AG04450 (cell line): ENCODE measurements at places on chromosomes 12 and 14.
A peak's percentile ranks its signal among the peaks of the same experiment; 100 is the strongest.

DNA sequence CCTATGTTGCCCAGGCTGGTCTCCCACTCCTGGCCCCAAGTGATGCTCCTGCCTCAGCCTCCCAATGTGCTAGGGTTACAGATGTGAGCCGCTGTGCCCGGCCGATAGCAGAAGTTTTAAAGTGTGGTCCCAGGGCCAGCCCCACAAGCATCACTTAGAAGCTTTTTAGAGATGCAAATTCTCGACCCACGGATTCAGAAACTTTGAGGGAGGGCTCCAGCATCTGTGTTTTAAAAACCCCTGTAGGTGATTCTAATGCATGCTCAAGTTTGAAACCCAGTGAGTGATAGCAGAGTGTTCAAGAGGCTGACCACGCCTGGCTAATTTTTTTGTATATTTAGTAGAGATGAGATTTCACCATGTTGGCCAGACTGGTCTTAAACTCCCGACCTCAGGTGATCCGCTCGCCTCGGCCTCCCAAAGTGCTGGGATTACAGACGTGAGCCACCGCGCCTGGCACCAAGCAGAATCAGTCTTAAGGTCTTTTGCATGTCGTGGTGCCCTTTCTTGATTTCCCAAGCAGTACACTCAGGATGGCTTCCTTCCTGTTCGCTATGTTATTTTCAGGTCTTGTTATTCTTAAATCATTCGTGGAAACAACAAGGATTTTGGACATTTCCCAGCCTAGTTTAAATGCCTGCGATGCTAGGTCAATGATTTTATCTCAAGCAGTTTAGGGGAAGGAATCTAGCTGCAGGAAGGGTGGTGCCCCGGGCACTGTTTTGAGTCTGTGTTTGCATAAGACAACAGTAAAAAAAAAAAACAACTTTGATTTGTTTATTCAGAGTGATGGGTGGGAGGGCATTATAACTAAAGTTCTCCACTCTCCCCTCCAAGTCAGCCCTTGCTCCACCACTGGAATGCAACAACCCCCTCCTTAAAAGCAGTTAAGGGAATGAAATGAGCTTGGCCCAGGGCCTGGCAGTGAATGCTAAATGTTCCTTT, 9.2 kb upstream of the RILPL2 start:
- peak; percentile 20 for DNase-seq

DNA sequence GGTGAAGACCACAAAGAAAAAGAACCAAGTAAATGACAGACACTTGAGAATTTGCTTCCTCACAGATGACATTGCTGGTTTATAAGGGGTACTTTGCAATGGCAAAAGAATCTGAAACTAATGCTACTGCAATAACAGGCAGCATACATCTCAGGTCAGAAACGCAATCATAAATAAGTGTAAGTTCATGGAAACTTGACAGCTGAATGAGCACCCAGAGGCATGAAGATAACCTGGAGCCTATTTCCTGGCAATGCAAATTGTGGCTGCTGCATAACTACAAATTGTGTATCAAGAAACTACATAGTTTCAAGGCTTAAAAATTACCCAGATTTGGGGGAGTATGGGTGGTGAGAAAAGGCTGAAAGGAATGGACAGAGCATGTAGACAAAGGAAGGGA, 8.5 kb upstream of the MYO1A start:
- no peak for DNase-seq

- DNase-seq, result no peak
Observed at GRCh38 chr12:53677800-53678148, 1.9 kb upstream of the ATP5MC2 start.

- DNase-seq, result no peak
Observed at GRCh38 chr12:7884689-7885088, 12.0 kb upstream of the SLC2A14 start.

- DNase-seq, result no peak
Observed at GRCh38 chr14:71354801-71355200, 447.5 kb downstream of the PCNX1 start.

- no peak for DNase-seq
Observed at GRCh38 chr14:95255487-95255886, 64.2 kb downstream of the CLMN start.

DNA sequence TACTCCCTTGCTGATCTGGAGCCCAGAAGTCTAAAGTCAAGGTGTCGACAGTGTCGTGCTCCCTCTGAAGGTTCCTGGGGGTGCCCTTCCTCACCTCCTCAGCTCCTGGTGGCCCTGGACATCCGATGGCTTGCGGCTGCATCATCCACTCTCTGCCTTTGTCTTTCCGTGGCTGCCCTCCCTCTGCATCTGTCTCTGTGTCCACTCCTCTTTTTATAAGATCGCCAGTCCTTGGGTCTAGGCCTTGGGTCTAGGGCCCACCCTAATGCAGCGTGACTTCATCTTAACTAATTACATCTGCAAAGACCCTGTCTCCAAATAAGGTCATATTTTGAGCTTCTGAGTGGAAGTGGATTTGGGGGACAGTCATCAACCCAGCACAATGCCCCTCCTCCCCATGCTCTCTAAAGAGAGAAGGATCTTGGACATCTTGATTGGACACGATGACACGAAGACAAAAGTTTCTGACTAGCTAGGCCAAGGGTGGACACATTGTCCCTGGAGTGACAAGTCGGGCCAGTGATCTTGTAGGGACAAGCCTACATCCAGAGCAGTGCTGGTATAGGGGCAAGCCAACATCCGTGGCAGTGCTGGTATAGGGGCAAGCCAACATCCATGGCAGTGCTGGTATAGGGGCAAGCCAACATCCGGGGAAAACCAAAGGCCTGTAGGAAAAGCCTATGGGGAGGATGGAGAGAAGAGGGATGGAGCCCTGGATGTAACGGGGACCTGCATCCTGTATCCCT, 93.9 kb upstream of the DIO3 start:
- no peak for DNase-seq

DNA sequence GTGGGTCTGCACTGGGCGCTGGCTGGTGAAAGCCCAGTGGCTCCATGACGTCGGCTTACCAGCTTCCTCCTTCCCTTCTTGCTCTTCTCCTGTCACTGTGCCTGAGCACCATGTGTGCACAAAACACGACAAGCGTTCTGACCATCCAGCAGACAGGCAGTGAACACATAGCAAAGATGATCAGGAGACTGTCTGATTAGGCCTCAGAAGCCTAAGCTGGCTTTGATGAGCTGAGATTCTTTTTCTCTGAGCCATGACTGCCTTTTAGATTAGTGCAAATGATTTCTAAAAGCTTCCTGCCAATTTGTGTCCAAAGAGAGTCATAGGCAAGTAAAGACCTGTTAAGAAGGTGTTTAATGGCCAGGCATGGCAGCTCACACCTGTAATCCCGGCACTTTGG, 83.1 kb downstream of the AACS start:
- no peak for DNase-seq

DNA sequence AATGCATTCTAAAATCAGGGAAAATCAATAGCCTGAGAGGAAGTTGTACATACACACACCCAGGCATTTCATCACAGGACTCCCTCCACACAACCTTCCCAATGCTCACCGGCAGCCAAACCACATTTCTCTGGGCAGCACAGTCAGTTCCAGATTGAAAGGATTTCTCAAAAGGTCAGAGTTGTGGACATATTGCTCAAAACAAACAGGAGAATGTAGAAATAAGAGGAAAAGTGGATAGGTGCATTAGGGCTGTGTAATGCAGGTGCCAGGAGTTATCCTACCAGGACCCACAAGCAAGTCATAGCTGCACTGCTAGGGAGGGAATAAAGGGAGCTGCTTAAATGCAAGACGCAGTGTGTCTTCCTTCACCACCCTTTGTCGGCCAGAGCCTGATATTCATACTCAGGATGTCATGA, 62.9 kb downstream of the GCH1 start:
- no peak for DNase-seq

DNA sequence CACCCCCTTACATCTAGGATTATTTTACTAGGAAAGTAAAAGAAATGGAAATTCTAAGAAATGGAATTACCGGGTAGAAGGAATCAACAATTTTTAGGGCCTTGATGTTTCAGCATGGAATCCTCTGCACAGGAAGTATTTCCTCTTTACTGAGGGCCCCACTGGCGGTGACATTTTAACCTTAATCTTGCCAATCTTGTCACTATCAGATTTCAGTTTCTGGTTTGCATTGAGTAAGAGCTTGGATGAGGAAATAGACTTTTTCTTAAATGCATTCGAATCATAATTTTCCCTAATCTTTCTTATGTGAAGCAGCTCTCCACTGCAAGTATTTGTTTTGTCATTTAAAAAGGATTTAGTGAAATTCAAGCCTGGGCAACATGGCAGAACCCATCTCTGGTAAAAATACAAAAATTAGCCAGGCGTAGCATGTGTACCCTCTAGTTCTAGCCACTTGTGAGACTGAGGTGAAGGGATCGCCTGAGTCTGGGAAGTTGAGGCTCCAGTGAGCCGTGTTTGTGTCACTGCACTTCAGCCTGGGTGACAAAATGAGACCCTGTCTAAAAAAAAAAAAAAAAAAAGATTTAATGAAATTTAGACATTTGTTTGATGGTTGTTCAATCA, 40.7 kb downstream of the TPCN1 start:
- DNase-seq, result no peak

DNA sequence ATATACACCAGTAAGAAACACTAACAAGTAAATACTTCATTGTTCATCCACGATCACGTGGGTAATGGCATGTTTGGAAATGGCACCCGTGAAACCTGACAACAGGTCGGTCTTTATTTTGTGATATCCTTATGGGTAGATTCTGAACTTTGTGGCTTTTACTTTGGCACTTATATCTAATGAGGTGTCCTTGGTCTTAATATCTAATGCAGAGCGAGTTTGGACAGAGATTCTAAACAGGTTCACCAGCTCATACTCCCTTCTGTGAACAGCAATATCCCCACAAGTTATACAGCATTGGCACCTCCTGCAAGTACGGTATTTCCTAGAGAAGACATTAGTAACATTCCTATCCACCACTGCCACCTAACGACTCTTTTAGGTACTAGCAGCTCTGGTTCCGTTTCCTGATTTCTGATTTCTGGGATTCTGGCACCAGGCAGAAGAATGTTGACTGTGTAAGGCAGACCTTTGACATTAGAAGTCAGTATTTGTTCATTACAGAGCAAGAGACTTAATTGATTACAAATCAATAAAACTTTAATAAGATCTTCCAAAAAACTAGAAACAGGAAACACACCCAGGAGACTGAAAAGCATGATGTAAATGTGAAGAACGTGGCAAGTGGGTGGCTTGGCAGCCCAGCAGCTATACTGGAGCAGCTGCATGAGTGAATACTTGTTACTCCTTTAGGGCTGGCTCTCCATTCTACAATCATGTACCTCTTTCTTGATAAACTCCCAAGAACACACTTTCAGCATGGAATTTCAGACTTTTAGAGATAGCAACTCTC, 2.5 kb downstream of the ANG start:
- DNase-seq, result no peak

DNA sequence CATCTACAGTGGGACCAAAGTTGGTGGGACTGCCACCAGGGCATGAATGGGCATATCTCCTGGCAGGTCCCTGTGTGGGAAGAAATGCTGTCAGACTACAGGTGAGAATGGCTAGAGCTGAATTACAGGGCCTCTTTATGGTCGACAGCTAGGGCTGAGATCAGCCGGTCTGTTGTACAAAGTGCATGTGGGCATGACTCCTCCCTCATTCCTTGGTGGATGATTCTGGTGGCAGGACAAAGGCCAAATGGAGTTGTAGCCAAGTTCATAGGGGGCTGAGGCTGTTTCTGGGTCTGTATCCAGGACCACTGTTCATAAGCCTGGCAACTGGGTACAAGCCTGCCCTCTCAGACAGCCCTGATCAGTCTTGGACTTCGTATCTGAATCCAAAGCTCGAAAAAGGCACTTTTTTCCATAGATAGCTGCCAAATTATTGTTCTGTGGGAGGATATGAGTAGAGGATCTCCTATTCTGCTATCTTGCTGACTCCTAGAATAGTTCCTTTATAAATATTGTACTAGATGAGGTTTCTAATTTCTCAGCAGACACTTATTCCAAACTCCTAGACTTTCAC, 460.8 kb downstream of the TMEM117 start:
- no peak for DNase-seq

DNA sequence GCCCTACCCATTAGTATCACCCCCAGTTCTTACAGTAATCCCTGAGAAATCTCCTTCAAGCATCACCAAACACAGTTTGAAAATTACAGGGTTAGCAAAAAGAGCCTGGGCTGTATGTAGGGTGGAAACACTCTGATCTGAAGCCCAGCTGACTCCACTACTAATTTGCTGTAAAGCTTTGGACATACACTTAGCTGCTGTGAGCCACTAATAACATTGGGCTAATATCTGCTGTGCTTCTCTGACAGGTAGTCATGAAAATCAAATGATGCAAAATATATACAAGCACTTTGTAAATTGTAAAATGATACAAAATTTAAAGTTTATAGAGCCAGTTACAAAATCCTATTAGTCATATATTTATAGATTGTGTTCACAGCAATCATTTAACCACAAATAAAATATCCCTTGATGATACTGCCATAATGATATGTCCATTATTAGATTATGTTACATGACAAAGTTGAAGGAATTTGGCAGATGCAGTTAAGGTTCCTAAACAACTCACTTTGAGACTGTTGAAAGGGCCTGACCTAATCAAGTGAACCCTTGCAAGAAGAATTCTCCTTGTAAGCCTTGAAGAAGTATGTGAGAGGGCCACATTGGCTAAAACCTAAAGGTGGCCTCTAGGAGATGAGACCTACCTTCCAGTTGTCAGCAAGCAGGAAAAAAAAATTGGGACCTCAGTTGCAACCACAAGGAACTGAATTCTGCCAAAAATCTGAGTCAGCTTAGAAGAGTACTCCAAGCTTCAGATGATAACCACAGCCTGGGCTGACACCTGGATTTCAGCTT, 19.0 kb downstream of the TWF1 start:
- no peak for DNase-seq
